ENCODE measurements at places on chromosomes 4 and X.
A peak's percentile ranks its signal among the peaks of the same experiment; 100 is the strongest.

DNA sequence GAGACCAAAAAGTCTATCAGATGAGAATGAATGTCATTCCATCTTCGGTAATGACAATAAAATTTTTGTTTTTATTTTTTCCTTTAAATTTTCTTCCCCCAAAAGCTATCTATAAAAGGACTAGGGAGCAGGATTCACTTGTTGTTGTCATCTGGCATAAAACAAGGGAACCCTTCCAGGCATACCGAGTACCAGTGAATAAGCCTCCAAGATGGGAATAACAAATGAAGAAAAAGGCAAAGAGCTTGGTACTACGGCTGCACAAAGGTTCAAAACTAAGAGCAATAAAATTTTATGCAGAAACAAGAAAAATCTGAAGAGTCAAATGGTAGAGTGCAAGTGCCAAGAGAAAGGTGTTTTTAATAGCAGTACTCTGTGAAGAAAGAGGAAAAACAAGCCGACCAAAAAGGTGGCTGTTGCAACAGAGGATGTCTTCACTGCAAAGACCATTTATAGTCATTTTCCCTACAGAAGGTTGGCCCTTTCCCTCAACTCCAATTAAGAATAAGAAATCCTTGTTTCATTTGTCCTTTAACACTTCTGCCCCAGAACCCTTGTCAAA lies 25.8 kb downstream of the PPP3CA start:
- no peak for DNase-seq

DNA sequence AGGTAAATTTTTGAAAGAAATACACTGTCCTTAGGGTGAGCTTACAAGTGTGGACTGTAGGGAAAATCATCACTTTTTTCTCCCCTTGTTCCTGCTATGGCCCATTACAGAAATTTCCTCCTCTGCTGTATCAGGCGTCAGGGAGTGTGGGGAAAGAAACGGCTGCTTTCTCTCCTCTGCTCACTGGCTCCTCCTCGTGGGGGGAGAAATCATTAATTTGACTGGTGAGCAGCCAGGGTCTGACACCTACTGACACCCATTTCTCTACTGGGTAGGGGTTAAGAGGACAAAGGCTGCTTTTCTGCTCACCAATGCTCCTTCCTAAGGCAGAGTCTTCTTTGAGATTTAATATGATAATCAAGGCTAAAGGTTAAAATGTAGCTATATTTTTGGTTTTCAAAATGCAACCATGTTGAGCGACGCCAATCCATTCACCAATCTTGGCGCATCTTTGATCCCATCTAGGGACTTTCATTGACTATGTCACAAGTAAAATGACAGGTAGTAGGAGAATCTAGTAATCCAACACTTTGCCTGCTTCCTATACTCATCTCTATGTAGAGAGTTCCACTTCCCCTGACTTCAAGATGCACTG lies 25.1 kb downstream of the SETD7 start:
- peak; percentile 7 for DNase-seq

DNA sequence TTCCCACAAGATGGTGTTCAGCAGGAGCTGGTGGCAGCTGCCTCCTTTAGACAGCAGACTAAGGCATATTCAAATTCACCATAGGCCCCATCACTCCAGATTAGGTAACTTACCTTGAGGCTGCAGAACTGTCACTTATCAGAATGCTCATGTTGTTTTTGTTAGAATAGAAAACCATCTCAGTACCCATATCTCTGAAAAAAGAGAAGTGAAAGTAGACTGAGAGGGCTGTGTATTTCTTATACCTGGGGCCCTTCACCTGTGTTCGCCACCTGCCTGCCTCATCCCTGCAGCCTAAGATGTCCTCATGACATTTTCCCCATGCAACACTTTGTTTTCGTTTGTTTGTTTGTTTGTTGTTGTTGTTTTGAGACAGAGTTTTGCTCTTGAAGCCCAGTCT lies 32.9 kb upstream of the SPRY1 start:
- no peak for DNase-seq

DNA sequence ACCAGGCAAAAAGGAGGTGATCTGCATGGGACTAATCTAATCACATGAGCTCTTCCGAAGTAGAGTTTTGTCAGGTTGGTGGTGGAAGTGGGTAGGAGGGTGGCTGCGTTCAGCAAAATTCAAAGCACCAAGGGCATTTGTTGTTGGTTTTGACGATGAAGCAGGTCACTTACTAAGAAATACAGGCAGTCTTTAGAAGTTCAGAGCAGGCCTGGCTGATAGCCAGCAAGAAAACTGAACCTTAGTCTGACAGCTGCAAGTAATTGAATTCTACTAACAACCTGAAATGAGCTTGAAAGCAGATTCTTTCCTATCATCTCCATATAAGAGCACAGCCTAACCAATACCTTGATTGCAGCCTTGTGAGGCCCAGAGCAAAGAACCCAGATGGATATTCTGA lies 505.8 kb downstream of the KLHL13 start:
- no peak for DNase-seq

GRCh38 chr4:38181286-38181685 lies 221.1 kb downstream of the PTTG2 start:
- DNase-seq: no peak

GRCh38 chr4:150588316-150588715 lies 6.4 kb downstream of the MAB21L2 start:
- DNase-seq: no peak

- no peak for DNase-seq
These were observed 1892.0 kb upstream of the IGFBP7 start for GRCh38 chr4:59002148-59002547.

DNA sequence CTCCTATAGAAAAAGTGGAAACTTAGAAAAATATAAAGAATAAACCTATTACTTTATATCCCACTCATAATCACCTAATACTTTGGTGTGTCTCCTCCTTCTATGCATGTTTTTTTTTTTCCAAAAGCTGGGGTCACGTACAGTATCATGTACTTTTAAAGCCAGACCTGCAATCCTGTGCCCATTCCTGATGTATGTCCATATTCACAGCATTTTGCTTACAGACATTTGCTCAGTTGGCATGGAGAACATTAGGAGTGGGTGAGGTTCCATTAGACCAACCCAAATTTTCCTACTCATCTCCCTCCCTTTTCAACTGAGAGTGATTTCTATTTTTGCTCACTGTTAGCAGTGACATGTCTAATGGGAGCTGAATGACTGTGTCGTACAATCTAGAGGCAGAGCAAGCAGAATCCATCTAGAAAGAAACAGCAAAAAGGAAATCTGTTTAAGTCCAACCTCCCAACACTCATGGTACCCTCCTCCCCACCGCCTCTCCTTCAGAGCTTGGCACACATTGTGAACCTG lies 195.6 kb upstream of the KLF3 start:
- no peak for DNase-seq

- DNase-seq: no peak
These were observed 302.0 kb downstream of the FRMPD4 start for GRCh38 chrX:12440246-12440645.

DNA sequence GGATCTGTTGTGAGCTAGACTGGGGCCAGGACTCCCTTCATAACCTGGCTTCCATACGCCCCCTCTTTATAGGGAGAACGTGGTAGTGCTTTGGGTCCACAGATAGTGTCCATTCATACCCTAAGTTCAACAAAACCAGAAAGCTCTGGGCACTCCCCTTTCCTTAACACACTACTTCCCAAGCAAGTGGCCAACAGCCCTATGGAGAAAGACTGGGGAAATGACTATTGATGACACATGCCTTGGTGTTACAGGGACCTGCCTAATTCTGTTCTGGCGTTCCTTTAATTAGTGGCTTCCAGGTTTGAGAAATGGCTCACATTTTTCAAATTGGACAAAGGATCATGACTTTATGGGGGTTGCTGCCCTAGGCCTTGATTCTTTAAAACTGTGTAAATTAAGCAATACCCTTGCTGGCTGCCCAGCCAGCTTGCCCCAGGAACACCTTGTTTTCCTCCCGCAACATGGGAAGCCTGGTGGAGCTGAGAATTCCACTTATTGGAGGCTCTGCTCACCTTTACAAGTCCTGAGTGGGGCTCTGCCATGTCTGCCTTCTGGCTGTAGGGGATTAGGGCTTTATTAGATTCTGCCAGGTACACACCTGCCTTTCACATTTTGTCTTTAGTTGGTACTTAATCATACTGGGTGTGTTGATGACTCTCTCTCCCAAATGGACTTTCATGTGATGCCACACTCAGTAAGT lies 61.1 kb downstream of the RGS12 start:
- DNase-seq: no peak

- DNase-seq: no peak
These were observed 175.8 kb upstream of the PITX2 start for GRCh38 chr4:110798687-110799086.

DNA sequence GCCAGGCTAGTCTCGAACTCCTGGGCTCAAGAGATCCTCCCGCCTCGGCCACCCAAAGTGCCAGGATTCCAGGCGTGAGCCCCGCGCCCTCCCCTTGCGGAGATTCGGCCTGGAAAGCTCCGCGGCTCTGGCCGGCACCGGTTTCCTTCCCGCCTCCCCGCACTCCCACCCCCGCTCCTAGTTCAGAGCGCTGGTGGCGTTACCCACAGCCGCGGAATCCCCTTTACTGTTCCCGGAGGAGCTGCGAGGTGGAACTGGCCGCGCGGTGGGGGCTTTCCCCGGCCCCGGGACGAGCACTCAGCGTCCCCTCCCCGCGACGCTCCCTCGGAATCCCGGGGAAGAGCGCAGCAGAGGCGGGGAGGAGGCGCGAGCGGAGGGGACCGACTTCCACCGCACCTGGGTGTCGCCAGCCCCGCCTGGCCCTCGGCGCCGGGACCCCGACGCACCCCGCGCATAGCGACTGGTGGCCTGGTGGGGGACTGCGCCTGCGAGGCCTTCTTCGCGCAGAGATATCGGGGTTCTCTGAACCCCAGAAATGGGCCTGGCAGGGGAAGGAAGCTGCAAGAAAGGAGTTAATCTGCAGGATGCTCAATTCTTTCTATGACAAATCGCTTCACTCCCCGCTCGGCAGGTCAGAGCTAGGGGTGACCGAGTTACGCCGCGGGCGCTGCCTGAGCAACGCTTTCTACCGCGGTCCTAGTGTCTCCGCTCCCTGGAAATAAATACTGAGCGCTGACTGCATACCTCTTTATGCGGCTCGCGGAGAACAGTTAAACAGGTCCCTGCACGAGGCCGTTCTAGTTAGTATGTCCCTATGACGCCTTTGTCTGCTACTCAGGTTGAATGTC lies 14.6 kb upstream of the SLC25A4 start:
- DNase-seq: no peak

- no peak for DNase-seq
These were observed at the start of gene P2RY10 for GRCh38 chrX:78945186-78945912. TSS of gene P2RY10 (plus strand) at chrX:78945391. CDS start at chrX:78960521, 15,130 bp downstream.

DNA sequence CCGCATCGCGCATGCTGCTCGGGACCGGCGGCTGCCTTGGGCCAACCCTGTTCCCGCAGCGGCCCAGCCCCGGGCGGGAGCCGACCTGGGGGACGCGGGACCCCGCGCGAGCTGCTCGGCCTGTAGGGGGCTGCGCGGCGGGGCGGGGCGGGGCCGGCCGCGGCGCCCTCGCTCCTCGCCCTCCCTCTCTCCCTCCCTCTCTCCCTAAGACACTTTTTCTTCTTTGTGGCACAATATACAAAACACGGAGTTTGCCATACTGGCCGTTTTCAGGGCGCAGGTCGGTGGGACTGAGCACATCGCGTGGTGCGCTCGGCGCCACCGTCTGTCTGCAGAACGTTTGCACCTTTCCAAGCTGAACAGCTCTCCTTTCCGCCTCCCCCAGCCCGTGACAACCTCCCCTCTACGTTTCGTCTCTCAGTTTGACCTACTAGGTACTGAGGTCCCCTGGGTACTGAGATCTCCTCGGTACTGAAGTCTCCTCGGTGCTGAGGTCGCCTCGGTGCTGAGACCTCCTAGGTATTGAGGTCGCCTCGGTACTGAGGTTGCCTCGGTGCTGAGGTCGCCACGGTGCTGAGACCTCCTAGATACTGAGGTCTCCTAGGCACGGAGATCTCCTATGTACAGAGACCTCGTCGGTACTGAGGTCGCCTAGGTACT lies 261.1 kb upstream of the PLCXD1 start:
- DNase-seq: no peak

DNA sequence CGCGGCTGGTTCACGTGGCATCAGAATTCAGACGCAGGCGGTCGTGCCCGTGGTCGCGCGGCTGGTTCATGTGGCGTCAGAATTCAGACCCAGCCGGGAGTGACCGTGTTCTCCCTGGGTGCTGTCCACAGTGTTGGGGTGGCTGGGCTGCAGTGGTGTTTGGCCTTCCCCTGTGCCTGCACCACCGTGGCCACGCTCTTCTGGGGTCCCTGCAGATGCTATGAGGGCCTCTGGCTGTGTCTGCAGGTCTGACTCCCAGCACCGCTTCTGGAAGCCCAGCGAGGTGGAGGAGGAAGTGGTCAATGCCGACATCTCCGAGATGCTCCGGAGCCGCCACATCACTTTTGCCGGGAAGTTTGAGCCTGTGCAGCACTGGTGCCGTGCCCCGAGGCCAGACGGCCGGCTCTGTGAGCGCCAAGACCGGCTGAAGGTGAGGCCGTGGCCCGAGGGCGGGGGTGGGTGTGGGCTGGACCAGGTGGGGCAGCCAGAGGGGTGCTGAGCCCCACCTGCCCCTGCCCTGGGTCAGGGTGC lies 26.4 kb downstream of the NKX1-1 start:
- no peak for DNase-seq

DNA sequence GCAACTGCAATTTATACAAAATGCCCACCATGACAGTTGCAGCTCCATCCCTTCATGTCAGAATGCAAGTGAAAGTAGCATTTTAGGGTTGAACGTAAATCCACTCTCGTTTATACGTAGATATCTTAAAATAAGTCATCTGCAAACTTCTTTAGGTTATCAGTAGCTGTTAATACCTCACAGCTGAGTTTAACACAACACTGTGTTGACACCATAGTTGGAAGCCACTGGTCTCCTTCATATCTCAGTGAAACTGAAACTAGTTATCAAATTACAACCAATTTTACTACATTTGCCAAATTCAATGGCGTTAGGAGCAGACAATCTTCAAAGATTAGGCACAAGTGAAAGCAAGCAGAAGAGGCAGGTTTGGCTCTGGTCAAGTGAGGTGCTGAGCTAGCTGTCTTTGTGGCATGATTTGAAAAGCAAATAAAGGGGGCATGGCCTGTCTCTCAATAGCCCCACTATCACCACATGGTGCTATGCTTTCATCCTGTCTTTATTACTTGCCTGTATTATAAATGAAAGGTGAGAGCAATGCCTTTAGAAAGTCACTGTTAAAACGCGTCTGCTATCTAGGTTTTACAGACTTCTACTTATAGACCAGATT lies 12.3 kb downstream of the PPP3CA start:
- no peak for DNase-seq

All from stimulated activated CD4-positive, alpha-beta T cell treated with anti-CD3 and anti-CD28 coated beads, TNF-alpha, amount 100 ng/mL, for 4 hours (primary cell).